ENCODE measurements at places on chromosomes 6 and 20.

DNA sequence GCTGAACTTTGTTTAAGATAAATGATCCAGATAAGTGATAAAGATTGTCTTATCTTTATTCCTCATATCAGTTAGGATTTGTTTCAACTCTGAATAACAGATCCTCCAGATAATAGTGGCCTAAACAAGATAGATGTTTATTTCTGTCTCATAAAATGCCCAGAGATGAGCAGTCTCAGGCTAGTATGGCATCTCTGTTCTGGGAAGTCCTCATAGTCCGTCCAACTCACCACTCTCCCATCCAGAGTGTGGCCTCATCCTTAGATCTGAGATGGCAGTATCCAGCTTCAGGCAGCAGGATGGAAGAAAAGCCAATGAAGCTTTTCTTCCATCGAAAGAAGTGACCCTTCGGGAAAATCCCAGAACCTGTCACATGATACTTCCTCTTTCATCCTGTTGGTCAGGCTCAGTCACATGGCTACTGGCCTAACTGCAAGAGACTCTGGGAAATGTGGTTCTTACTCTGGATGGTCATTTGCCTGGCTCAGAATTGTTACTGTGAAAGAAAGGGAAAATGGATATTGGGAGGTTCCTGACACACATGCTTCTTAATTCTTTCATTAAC lies 29.4 kb upstream of the TAGAP start:
- DNase-seq: no peak

GRCh38 chr6:152221806-152222628 lies 414.5 kb downstream of the ESR1 start:
- no peak for DNase-seq

DNA sequence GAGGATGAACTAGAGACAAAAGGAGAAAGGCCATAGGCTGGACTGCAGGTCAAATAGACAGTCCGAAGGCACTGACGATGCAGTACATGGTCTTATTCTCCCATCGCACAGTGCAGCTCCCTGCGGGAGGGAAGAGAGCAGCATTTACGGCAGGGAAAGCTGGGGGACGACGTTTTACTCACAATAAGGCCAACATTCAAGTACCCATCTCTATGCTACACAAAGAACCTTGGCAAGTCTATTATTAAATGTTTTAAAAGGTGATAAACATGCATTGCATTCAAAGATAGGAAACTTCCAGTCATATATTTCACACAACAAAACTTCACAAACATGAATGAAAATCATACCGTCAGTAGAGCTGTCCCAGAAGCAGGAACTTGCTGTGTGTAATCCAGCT lies 7.8 kb downstream of the DYNLT1 start:
- DNase-seq: no peak

DNA sequence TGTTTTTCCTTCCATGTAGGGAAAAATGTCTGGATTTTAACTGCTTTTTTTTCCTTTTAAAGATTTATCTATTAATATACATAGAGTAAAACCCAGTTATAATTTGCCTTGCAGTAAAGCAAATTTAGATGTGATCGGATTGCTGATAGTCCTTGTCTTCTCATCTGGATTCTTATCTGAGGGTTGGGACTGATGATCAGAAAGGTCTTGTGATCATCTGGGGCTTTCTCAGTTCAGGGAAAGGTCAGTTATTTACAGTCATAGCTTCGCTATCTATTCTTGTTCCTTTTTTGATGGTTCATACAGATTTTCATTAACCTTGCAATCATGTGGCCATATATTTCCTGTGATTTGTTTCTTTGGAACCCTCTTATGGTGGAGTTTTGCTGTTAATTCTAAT lies 63.8 kb upstream of the CLDN20 start:
- DNase-seq: no peak

All from NCI-H1694 treated with DMSO at 0.1 percent for 48 hours (cell line).